ENCODE measurements at places on chromosomes 3 and 15.

DNA sequence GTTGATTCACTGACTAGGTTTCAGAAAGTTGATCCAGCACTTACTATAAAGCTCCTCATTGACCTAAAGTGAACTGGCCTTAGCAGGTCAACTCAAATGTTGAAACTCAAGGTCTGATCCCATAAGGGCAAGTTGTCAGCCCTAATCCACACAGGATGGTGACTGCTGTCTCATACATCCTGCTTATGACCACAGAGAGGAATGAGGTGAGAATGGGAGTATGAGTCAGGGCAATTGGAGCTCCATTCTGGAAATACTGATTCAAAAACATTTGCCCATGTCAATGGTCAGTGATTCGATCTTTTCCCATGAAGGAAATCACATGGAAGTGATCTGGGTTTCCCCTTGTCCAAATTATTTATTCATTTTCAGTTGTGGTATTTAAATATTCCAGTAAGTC lies 78.7 kb downstream of the ZNF385D start:
- DNase-seq: no peak

DNA sequence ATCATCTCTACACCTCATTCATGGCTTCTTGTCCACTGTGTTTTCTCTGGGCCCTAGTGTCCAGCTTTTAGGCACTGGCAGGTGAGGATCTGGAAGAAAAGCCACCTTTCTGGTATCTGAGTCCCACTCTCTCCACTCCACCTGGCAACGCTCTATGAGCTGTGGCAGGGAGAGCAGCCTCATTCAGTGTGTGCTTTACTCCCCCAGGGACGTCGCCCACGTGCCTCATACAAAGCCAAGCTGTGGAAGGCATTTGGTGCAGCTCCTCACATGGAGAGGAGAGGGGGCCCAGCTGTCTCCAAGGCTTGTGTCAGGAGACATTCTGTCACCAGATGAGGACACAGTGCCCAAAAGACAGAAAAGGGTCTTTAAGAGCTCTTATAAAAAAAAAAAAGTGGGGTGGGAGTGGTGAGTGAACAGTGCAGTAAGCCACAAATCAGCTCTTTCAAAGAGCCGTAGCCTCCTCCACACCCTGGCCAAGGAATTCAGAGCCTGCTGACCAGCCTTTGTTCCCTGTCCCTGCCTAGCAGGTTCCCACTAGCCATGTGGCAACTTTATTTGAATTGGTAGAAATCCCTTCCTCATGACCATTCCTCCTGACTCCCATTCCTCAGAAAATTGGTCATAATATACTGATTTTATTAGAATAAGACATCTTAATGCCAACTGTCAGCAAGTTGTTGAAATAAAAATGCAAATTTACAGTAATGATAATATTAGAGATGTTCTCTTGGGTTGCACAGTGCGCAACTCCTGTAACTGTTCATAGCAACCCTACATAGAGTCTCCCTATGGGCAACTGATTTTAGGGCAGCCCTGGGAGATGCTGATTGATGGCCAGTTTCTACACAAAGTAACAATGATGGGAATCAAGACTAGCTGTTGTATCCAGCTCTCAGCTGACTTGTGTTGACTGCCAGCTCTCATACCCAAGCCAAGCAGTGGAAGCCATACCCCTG lies 29.5 kb downstream of the GALNT15 start:
- DNase-seq: no peak

- no peak for DNase-seq
These were observed 329.9 kb upstream of the AGTR1 start for GRCh38 chr3:148367756-148368155.

DNA sequence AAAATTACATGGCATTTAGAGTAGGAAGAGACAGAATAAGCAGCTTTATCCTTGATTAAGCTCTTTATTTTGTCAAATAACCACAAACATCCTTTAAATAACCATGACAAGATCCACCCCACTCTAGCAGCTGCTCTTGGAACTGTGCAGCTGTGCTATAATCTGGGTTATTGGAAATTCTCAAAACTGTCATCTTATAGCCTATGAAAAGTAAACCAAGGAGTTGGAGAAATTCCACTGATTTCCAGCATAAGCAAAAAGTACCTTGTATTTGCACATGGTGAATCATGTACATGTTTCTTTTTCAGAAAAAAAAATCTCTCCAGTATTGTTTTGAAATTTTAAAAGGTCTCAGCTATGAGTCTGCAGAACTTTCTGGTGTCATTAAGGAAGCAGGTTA lies 88.8 kb upstream of the ABI3BP start:
- DNase-seq: no peak

DNA sequence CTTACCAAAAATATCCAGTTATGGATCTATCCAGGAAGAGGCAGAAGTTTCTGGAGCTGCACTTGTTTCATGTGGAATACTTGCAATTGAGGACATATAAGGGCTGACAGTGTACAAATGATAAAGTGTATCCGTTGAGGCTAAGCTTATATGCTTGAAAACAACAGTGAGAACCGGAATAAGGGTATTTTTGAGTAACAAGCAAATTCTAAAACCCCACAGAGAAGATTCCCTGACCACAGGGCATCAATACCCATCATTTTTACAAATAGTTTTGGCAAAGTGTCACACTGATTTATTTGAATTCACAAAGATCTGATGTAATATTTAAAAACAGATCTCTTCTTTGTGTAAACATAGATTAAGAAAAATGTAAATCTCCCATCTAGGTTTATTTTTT lies 208.4 kb downstream of the FMN1 start:
- no peak for DNase-seq

DNA sequence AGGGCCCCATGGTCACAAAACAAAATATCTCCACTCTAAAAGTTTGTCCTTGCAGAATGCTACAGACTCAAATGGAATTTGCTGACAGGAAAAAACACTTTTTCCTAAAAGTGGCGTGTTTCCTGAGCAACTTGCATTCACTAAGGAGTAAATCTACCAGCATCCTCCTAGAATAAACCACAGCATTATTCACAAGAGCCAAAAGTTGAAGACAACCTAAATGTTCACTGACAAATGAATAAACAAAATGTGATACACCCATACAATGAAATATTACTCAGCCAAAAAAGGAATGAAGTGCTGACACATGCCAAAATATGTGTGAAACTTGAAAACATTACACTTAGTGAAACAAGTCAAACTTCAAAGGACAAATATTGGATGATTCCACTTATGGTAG lies 28.9 kb downstream of the ITGB5 start:
- no peak for DNase-seq

- DNase-seq: no peak
These were observed 327.5 kb downstream of the RORA start for GRCh38 chr15:60901647-60902046.

DNA sequence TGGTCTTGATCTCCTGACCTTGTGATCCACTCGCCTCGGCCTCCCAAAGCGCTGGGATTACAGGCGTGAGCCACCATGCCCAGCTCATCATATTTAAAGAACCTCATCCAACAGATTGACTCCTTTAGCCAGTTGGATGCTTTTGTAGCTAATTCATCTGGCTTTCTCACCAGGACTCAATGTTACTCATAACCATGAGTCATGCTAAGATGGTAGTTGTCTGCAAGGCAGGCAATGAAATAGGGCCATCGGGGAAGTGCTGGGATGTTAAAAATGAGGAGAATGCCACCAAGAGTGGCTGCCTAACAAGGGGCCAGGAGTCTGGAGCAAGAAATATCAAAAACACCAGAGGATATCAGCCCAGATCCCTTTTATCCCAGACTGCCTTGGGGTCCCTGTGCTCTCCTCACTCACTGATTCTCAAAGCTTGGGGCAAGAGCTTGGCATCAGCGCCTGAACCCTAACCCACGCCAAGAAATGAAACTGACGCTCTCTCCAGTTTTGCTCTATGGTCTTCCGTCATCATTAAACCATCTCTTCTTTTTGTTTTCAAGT lies 7.4 kb upstream of the PCOLCE2 start:
- DNase-seq: no peak

DNA sequence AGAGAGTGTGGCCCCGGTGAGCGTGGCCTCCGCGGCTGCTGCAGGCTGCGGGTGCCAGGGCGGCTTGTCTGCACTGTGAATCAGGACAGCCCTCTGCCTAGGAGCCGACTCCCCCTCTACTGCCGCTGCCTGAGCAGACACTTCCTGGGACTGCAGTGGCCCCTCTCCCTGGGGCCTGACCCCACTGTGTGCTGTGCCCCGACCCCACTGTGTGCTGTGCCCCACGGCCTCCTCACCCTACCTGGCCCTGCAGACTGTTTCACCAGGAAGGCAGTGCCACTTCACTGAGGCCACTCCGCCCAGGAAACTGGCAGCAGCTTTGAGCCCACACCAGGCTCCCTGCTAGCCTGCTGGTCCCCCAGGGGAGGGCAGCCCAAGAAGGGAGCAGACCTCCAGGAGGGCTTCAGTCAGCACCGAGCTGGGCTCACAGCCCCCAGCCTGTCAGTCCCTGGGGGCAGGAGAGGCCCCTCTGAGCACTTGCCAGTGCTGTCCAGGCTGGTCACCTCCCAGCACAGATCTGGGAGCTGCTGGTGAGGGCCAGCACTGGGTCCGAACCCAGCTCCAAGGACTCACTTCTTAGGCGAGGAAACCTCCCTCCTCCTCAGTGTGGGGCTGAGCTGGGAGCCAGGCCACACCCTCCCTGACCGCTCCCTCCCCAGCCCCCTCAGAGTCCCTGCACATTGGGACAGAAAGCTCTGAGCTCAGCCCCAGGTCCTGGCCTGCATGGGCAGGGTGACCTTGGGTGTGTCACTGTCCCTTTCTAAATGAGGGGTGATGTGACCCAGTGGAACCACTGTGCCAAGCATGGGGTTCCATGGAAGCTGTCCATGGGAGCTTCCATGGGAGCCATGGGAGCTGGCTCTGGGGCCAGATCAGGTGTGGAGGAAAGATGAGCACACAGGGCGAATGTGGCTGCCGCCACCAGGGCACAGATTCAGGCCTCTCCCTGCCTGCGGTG lies 56.8 kb downstream of the DNAJB8 start:
- no peak for DNase-seq

DNA sequence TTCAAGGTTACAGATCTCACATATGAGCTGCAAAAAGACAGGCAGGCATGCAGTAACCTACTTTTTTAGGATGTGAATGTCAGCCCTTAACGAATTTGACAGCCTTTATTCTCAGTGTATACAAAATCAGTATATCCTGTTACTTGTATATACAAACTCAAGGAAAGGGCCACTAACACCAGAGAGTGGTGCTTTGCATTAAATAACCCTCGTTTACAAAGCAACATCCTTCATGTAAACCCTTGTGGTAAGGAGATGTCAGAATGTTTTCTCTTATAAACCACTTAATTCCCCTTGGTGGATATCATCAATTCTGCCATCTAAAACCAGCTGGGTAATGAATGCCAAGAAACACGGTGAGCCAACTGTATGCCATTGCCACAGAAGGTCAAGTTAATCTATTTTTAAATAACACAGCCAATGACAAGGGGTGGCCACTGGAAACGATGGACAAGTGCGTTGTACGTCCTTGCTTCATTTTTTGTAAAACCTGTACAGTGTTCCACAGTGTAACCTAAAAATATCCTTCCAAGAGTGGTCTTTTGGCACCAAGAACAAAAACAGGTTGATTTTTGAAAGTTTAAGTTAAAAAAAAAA lies 7.5 kb downstream of the MAGI1 start:
- no peak for DNase-seq

- no peak for DNase-seq
These were observed 40.8 kb upstream of the SPRED1 start for GRCh38 chr15:38211811-38212210.

DNA sequence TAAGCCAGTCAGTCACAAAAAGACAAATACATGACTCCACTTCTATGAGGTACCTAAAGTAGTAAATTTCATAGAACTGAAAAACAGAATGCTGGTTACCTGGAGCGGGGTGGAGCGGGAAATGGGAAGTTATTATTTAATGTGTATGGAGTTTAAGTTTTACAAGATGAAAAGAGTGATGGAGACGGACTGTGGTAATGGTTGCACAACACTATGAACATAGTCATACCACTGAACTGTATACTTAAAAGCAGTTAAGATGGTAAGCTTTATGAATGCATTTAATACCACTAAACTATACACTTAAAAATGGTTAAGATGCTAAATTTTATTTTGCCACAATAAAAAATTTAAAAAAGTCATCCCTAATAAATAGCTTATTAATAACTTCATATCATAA lies 23.2 kb downstream of the SFMBT1 start:
- DNase-seq: no peak

DNA sequence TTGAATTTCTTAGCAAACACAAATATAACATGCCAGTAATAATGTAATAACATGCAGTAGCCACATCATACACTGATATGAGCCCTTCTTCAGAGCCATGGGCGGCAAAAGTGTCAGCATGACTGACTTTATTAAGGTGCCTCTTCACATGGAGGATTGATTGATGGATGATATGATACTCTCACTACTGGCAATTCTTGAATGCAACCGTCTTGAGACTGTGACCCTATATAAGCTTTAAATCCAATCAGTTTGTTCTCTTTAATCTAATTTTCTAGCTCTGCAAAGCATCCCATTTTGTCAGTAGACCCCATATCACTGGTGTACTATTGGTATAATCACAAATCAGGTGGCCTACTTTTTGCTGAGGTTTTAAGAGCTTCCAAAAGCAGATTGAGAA lies 463.7 kb upstream of the ROBO2 start:
- DNase-seq: no peak

GRCh38 chr15:26355472-26356074 lies 417.3 kb downstream of the GABRB3 start:
- DNase-seq: no peak

- no peak for DNase-seq
These were observed 858.9 kb upstream of the CFAP20DC start for GRCh38 chr3:59908701-59909100.

GRCh38 chr15:99651023-99651807 lies 82.0 kb downstream of the LYSMD4 start:
- no peak for DNase-seq

GRCh38 chr15:73889053-73889761 lies 15.8 kb downstream of the TBC1D21 start:
- no peak for DNase-seq

DNA sequence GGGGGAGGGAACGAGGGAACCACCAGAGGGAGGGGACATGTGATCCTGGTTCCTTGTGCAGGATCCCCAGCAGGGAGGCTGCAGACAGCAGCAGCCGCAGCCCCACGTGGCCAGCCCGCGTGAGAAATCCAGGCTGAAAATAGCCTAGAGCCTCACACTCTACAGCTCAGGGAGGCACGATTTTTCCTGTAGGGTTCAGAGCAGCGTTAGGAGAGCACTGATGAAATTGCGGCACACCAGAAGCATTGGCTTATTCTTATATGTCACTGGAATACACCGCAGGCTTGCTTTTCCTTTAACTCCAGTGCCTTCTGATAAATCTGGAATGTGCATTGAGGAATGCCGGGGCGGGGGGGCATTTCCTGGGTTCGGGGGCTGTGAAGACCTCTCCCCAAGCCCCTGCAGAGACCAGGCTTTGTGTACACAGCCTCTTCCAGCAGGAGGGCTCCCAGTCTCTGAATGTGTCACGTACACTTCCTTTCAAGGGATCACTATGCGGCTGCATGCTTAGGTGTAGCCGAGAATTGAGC lies 193.0 kb downstream of the ATP10A start:
- DNase-seq: peak; percentile 88

DNA sequence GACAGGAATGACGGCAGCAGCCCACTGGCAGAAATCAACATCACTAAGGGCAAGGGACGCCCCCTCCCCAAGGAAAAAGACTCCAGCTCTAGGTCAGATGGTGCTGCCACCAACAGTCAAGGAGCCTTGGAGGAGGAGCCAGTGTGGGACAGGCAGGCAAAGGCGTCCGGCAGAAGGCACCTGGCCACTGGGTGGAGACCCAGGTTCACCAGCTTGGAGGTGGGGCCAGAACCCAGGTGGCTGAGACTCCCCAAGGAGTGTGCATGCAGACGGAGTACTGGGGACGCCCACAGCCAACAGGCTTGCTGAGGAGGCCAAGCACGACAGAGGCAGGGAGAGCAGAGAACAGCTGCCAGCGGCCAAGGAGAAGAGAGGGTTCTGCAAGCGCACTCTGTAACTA lies 35.2 kb downstream of the PTPN23 start:
- DNase-seq: no peak

- DNase-seq: no peak
These were observed 106.4 kb upstream of the PTX3 start for GRCh38 chr3:157330206-157330605.

All from cerebellar cortex (tissue), 1 donor.